Stimulated activated naive B cell treated with anti-CD40 and anti-IgM and Interleukin-4, amounts not matched to agents 10 μg/mL and 1 μg/mL and 100 μg/mL, for 72 hours (primary cell): ENCODE measurements at places on chromosomes 2 and 18.

GRCh38 chr18:44909191-44909719 lies 228.6 kb downstream of the SETBP1 start:
- peak; percentile 35 for DNase-seq

DNA sequence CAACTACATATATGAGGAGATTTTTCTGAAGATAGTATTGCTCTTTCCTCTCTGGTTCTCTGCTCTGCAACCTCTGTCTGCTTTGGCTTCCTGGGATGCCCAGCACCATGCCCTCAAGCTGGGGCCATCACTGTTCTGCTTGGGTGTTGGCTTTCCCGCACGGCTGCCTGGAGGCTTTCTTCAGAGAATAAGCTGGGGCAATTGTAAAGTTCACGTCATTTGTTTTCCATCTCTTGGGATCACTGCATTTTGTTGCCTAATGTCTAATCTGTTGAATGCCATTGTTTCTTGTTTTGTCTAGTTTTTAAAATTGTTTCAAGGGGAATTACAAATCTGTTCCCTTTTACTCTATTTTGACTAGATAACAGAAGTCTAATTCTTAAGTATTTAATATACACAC lies 437.3 kb upstream of the NRP2 start:
- no peak for DNase-seq

GRCh38 chr2:72963423-72964145 lies 46.3 kb downstream of the EMX1 start:
- DNase-seq = no peak

DNA sequence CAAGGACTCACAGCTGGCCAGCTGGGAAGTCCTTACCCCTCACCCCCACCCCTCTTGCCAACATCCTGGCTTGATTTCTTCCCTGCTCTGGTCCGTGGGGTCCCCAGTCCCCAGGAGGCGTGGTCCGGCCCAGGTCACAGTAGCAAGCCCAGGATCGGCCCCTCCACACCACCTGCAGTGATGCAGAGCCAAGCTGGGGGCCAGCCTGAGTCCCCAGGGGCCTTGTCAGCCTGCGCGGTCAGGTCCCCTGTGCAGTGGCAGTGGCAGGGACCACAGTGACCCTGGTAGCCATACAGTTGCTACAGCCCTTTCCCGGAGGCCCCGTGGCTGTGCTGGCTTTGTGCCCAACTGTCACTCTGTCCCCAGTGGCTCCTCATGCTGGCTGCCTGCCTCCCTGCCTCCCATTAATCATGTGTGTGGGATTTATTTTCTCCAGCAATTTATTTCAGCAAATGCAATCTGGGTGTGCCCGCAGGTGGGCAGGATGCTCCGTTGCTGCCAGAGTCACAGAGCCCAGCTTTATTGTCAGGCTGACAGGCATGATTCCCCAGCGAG lies 8.8 kb upstream of the PRSS56 start:
- DNase-seq = no peak

- no peak for DNase-seq
Measured at GRCh38 chr18:8052237-8052701, 485.2 kb downstream of the PTPRM start.

- DNase-seq = no peak
Measured at GRCh38 chr2:221377066-221377465, 195.0 kb downstream of the EPHA4 start.

DNA sequence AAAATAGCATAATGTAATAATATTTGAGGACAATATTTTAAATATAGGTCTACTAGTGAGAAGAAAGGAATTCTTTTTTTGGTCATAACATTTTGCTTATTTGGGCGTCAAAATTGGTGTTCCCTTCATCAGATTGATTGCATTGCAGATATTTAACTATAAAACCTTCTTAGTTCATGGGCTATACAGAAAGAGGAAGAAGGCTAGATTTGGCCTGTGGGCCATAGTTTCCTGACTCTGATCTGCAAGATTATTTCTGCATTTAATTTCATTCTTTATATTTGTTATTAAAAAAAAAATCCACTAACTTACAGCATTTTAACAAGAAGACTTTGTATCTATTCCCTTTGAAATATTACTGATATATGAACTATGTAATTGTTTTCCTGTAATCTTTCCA lies 31.9 kb downstream of the PIKFYVE start:
- DNase-seq = no peak

GRCh38 chr2:59824314-59824713 lies 729.1 kb downstream of the BCL11A start:
- DNase-seq = no peak

GRCh38 chr2:130936451-130936850 lies 99.7 kb downstream of the ARHGEF4 start:
- DNase-seq = no peak
